ENCODE measurements at places on chromosomes 7 and 10.

GRCh38 chr7:74013539-74014272 lies 14.3 kb upstream of the ELN start:
- DNase-seq = no peak

DNA sequence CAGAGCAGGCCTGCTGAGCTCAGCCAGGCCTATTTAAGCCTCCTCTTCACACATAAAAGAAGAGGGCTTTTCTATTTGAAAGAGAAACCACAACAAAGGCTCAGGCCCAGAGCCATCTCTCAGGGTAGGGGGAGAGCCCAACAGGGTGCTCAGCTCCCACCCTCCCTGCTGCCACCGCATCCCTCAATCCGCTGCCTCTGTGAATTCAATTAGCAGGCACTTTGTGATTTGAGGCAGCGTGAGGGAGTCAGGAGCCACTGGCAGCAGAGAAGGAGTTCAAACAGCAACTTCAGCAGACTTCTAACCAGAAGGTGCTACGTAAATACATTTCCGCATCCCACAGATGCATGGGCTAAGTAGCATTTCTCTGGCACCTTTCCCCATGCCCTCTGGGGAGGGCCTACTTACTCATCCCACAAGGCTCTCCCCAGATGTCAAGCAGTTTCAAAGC lies 45.2 kb downstream of the LRRC20 start:
- no peak for DNase-seq

GRCh38 chr10:79191951-79192676 lies 123.3 kb downstream of the ZMIZ1 start:
- DNase-seq = no peak

GRCh38 chr10:110376021-110376766 lies 71.5 kb upstream of the SMNDC1 start:
- no peak for DNase-seq

GRCh38 chr10:78356291-78356900 lies 322.7 kb downstream of the RPS24 start:
- DNase-seq = no peak

- DNase-seq = no peak
These were observed 90.3 kb downstream of the WDR11 start for GRCh38 chr10:120941501-120941900.

GRCh38 chr10:3141351-3142005 lies 31.1 kb downstream of the PITRM1 start:
- DNase-seq = no peak

- DNase-seq = no peak
These were observed 193.3 kb upstream of the ZNF804B start for GRCh38 chr7:88566162-88566729.

GRCh38 chr7:102967798-102968197 lies 55.0 kb downstream of the LRRC17 start:
- DNase-seq = no peak

DNA sequence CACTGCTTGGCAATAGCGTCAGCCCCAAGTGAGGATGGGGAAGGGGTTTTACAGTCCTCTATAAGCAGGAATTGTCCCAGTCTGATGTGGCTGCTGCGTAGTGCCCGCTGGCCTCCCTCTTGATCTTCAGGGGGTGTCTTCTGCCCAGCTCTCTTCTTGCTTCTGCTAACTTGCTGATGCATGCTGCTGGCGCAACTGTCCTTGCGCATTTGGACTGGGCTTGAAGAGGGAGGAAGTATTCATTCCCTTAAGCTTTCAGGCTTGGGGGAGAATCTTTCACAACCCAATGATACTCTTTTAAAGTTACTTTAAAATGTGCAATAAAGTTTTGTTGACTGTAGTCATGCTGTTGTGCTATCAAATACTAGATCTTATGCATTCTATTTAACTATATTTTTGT lies 10.3 kb downstream of the GALNT11 start:
- DNase-seq = no peak

DNA sequence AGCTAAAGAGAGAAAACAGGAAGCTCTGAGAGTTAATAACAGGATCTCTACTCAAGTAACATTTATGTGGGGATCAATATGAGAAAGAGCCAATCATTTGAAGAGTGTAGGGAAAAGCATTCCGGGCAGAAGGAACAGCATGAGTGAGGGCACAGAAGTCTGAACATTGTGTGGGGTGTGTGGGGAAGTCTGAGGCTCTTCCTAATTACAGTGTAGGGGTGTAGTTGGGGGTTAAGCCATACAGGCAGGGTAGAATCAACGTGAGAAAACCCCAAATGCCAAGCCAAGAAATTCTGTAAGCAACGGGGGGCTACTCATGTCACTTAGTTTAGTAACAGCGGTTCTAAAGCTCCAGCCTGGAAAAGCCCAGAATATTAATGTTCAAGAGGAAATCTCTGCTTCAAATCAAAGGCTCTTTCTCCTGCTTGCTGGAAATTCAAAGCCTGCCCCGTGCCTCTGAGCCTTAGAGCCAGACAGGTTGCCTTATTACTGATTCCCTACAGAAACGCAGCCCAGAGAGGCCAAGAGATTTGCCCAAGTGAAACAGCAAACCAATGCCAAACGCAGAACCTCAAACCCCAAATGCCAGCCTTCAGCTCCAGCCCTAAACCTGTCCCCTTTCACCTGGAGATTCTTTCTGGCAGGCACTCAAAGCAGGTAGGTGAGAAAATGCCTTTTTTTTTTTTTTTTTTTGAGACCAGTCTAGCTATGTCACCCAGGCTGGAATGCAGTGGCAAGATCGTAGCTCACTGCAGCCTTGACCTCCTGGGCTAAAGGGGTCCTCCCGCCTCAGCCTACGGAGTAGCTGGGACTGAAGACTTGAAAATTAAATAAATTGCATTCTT lies 36.1 kb downstream of the DNAJB12 start:
- no peak for DNase-seq

DNA sequence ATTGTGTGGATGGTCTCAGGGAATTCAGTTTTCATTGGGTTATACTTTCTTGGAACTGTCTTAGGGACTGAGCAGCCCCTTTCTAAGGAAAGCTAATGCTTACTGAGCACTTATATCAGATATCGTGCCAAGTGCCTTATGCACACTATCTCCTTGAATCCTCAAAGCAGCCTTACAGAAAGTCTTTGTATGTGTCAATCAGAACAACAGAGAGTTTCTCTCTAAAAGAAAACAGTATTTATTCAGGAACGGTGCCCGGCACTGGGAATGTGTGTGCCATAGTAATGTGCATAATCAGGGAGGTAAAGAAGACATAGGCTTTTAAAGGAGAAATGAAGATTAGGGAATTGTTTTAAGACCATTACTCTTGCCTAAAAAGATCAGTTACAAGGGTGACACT lies 17.3 kb downstream of the ANTXRL start:
- no peak for DNase-seq

GRCh38 chr10:97058521-97058920 lies 127.2 kb downstream of the SLIT1 start:
- no peak for DNase-seq

DNA sequence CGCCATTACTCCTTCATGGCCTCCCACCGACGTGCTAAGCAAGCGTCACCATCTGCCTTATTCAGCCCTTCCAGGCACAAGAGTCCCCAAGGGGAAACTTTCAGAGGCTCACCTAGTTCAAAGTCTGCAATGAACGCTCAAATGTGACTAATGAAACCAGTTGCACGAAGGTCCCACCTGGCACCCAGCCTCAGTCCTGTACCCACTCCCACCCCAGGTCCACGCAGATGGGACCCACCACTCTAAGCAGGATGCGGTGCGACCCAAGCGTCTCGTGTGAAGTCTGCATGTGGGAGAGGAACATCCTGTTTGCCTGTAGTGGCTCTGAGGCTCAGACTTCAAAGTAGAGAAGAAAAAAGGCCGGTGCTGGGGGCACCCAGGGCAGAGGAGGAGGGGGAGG lies 40.3 kb downstream of the RGS10 start:
- peak; percentile 69 for DNase-seq

DNA sequence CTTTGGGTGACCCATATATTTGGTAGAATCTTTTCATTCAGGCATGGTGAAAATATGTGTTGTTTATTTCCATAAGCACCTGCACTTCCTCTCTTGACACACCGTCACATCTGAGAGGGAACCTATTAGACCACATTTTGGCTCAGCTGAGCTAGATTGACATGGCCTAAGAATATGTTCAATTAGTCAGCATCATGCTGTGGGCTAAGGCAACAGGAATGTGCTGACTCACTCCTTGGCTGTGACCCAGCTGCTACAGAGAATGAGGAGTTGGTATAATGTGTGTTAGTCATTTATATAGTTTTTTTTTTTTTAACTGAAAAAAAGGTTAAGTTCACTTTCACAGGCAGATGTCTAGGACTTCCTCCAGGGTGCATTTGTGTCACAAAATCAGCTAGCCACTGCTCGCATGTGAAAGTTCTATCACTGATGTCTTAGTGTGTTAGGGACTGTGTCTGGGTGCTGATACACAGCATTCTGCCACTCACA lies 180.6 kb downstream of the SEMA3E start:
- peak; percentile 42 for DNase-seq

DNA sequence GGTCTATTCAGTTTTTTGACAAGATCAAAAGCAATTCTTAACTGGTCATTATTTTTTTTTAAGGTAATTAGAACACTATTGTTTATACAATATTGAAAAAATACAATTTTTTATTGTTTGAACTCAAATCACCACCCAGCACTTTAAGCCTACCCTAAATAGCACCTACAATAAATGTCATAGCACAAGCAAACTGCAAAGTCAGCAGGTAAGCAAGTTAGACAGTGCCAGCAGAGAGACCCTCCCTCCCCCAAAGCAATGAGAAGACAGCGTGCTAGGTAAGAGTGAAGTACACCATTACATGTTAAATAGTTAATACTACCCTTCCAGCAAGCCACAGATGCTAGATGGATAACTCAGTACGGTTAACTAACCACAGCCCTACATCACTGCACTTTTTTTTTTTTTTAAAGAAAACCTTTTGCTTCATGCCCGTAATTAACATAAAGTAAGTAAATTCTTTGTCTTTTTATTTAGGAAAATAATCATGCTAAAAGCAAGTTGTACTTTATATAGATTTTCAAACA lies 120.0 kb downstream of the UBE2H start:
- DNase-seq = no peak

DNA sequence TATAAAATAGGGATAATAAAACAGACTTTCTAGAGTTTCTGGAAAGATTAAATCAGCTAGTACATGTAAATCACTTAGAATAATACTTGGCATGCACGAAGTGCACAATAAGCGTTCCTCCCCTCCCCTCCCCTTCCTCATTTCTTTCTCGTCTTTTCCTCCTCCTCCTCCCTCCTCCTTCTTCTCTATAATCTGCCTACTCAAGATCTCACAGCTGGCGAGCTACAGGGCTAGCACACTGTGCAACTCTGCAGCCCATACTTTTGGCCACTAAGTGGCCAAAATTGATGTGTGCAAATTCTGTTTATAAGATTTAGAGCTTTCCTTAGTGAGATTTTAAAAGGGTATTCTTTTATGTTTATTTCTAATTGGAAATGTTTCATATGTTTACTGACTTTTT lies 565.3 kb downstream of the PHTF2 start:
- no peak for DNase-seq

DNA sequence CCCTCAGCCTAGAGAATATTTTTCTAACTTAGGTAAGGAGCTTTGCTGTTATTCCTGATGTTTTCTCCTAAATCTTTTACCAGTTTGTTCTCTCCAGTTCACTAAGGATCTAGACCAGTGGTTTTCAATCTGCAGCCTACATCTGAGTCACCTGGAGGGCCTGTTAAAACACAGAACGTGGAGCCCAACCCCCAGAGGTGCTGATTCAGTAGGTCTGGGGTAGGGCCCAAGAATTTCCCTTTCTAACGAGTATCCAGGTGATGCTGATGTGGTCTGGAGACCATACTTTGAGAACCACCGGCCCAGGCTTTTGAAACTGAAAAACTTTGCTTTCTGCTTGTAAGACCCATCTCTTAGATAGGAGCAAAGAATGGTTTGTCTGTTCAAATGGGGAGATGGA lies 51.2 kb upstream of the KMT2E start:
- DNase-seq = no peak

GRCh38 chr10:97644936-97645335 lies 4.5 kb downstream of the PI4K2A start:
- no peak for DNase-seq

Measured in activated CD4-positive, alpha-beta T cell treated with anti-CD3 and anti-CD28 coated beads, Interleukin-2, amount 50 U/mL, for 16 hours (primary cell).